Stimulated activated CD4-positive, alpha-beta T cell treated with anti-CD3 and anti-CD28 coated beads, TNF-alpha, amount 100 ng/mL, for 1 hour (primary cell): ENCODE measurements at places on chromosomes 6 and 20.

- DNase-seq, result no peak
Measured at GRCh38 chr6:102812242-102812641, 1418.7 kb downstream of the GRIK2 start.

DNA sequence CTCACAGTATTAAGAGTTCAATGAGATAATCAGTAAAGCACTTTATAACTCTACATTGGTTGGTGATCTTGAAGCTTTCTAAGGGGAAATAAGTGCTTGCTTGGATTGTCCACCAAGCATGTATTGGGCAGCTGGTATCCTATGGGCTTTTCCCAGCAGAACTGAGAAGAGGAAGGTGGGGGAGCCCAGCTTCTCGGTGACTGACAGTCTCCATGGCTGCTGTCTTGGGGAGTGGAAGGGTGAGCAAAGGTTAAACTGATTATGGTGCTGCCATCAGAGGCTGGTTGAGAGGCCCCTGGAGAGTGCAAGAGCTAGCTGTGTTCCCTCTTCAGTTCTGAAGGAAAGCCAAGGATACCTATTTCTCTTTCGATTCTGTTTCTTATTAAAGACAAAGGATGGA is 35.5 kb upstream of the ADTRP start:
- no peak for DNase-seq

DNA sequence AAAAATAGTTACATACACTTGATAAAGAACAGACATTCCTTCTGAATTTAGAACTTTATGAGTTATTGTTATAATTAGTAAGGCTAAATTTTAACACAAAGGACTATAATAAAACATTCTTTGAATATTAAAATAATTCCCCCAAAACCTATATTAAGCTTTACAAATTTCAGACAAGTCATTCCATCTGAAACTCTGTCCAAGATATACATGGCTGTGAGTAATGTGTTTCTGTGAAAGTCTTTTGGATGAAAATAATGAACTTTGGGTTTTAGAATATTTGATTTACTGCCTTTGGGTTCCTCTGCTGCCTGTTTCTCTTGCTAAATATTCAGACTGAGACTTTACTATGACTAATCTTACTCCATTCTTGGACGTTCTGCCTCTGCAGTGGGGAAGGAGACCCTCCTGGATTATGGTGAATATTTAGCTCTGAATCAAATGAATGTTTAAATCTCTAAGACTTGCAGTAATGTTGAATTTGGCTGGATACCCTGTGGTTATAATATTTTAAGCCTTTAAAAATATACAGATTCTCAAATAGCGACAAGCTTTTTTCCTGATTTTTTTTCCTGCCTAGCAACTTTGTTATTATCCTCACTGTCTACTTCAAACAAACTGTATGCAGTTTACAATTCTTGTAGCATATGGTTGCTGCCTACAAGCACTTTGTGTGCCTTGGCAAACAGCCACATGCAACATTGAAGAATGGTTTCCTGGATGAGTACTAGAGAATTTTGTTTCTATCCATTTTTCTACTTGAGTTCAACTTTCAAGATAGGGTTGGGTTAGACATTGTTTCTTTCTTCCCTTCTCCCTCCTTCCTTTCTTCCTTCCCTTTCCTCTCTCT is 51.4 kb downstream of the TXLNB start:
- no peak for DNase-seq

DNA sequence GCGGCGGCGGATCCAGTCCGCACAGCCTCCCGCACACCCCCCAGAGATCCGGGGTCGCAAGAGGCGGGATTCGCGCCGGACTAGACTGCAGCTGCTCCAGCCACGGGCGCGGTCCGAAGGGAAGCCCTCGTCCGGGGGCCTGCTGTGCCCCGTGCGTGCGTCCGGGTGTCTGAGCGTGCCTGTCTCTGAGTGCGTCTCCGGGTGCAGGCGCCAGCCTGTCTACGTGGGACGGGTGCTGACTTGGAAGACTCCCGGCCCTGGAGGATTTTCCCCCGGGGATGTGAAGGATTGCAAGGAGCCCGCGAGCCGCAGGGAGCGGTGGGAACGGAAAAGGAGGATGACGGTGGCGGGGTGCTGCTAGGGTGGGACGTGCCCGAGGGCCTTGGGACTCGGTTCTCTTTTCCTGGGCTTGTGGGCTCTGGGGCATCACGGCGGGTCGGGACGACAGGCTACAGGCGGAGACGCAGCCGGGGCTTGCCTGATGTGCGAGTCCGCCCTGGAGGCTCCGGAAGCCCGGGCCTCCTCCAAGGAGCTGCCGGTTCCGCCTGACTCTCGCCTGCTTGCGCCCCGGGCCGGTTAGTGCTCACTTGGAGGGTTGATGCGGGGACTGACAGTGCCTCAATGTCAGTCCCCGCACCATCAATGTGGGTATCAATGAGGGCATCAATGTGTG is 5.7 kb downstream of the MAFB start:
- DNase-seq, result no peak

- no peak for DNase-seq
Measured at GRCh38 chr6:5898102-5898501, 108.6 kb downstream of the NRN1 start.
